Stimulated activated CD8-positive, alpha-beta memory T cell treated with anti-CD3 and anti-CD28 coated beads, Interleukin-7, amount 100 ng/mL, for 4 hours (primary cell): ENCODE measurements at places on chromosomes 1 and 21.

DNA sequence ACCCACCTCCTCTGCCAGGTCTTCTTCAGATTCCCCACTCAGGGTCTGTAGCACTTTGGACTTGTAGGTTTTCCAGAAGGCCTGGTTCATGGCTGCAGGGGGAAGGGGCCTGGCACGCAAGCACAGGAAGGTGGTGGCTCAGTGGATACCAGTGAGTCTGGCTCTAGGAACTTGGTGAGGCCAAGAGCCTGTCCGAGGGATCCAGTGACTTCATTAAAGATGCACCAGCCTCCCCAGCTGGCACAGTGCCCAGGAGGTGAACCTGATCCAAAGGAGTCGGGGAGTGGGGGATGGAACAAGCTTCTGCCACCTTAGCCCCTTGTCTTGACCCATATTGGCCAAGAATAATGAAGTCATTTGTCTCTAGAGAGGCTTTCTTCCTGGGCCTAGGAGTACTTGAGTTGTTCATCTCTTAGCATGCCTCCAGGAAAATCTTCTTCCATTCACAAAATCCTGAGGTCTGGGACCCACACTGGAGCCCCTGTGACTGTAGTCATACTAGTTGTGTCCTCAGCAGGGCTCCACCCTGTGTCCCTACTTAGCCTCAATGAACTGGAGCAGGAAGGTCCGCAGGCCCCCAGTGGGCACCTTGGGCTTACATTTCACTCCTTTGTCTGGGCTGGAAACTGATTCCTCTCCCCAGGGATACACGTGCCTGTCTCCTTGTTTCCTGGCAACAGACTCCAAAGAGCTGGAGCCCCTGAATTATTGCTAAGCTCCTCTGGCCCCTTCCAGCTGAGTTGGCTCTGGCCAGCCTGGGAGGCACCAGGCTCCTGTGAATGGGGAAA lies at the start of gene C1orf232:
Gene C1orf232 (minus strand): TSS at position 554 of the 788 bp plus-strand sequence. CDS start 464 bp downstream, at position 90.
- no peak for DNase-seq

DNA sequence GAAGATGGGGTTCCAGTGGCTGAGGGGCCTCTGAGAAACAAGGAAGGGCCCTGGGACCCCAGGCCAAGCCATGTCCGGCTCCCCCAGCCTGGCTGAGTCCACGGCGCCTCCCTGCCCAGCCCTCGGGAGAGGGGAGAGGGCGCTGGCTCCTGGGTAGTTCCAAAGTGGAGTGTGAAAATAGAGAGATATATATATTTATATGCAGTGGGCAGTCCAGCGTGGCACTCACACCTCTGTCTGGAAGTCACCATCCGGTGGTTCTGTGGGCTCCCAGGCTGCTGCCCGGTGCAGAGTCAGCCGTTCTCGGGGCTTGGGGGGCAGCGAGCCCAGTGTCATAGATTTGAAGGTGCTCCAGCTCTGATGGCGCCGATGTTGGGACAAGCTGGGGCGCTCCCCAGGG lies 23.4 kb upstream of the COL16A1 start:
- no peak for DNase-seq

GRCh38 chr1:87394982-87395381 lies 66.3 kb downstream of the LMO4 start:
- no peak for DNase-seq

DNA sequence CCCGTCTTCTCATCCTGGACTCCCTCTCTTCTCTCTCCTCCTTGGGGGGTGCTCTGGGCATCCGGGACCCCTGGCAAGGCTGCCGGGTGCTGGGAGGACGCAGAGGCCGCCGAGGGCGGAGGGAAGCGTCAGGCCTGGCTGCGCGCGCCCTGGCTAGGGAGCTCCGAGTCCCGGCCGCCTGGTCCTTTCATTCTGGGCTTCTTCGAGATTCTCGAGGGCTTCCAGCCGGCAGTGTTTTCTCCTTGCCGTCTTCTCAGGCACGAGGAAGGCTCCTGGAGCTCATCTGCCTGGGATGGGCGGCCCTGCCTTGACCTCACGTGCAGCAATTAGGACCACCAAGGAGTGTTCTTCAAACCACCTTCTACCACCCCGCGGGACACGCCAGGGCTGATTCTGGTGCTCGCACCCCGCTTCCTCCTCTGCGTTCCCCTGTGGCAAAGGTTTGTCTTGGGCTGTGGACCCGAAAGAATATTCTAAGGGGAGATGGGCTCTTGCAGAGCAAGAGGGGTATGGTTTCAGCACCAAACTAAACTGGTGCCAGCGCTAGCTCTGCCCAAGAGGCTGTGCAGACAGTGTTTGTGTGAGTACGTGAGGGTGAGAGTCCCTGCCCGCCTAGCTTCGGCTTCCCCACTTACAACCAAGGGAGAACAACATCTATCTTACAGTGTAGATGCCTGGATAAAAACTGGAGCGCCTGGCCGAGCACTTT lies 36.5 kb downstream of the PIK3CD start:
- no peak for DNase-seq

- DNase-seq = no peak
Measured at GRCh38 chr21:34844924-34845238, 176.1 kb downstream of the CLIC6 start.

- peak; percentile 43 for DNase-seq
Measured at GRCh38 chr1:221439008-221439746, 302.7 kb downstream of the DUSP10 start.

GRCh38 chr1:107152395-107152794 lies 11.6 kb downstream of the NTNG1 start:
- DNase-seq = no peak

DNA sequence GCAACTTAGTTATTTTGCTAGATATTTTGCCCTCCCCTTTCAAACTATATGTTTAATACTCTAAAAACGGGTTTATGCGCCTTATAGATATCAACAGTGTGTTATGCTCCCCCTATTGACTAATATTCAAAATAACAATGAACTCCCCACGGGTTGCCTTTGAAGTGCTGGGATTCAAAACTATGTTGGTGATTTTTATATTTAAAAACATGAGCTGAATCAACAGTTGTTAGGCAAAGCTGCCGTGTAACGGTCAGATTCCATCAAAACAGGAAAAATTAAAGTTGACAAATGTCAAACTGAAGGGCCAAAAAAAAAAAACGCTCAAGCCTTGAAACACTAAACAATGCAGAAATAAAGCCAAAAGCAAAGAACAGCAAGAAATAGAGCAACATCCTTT lies 2.5 kb downstream of the TGFBR3 start:
- no peak for DNase-seq

DNA sequence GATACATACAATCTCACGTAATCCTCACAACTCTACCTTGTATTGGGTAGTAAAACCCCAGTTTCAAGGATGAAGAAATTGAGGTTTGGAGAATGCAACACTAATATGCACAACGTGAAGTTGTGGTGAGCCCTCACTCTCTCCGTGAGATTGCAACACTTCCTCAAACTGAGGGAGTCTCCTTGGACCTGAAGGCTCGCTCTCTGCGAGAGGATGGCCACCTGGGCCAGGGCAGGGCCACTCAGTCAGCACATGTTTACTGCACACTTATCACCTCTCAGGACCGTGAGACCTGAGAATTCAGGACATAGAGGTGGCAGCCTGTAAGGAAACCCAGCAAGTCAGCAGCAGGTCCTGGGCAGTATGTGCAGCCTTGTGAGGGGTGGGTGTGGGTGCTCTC lies 8.7 kb downstream of the SH3BP5L start:
- no peak for DNase-seq

GRCh38 chr1:157773493-157774350 lies 3.2 kb downstream of the FCRL2 start:
- DNase-seq = no peak

GRCh38 chr1:220032911-220033310 lies 13.4 kb downstream of the EPRS1 start:
- DNase-seq = no peak

DNA sequence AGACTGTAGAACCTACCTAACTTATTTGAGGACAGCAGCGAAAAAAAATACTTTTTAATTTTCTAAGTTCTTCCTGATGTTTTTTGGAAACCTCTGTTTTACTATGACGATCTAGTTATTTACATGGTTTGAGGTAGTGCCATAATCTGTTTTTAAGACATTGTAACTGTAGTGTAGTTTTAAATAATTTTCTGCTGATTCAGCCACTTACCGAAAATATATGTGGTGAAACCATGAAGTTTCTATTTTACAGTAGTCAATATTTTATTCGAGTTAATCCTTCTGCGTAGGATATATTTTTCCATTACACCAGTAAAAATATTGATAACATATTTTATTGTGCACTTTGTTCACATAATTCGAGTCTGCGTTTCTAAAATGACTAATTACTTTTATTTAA lies 121.7 kb upstream of the RRP15 start:
- no peak for DNase-seq

DNA sequence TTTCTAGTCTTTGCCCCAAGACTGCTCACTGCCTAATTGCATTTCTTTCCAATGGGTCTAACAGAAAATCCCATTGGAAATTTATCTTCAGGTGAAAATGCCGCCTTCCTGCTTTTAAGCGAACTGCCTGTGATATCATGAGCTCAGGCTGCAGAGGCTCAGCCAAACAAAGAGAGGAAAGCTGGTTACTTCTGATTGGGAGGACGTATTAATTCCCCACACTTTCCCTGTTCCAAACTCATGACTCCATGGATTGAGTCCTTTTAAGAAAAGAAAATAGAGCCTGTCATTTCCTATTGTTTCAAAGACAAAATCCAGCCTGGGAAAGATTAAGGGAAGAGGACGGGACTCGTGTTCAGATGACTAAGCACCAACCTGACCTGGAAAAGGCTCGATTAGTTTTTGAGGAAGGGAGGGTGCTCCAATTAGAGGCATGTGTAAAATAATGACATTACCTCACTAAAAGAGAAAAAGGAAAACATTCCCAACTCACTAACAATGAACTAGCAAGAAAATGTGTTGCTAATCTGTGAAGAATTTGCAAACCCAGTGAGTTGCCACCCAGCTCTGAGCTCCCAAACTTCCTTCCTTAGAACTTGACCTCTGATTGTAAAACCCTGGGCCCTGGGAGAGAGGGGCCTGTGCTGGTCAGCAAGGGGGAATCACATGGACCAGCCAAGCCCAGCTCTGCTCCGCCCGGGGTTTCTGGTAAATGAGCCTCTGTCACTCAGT lies 61.2 kb downstream of the TCP10L start:
- no peak for DNase-seq

GRCh38 chr1:22889213-22889827 lies 83.3 kb downstream of the LACTBL1 start:
- DNase-seq = no peak

GRCh38 chr1:51236531-51237350 lies 668 bp downstream of the RNF11 start:
- DNase-seq = peak; percentile 27

DNA sequence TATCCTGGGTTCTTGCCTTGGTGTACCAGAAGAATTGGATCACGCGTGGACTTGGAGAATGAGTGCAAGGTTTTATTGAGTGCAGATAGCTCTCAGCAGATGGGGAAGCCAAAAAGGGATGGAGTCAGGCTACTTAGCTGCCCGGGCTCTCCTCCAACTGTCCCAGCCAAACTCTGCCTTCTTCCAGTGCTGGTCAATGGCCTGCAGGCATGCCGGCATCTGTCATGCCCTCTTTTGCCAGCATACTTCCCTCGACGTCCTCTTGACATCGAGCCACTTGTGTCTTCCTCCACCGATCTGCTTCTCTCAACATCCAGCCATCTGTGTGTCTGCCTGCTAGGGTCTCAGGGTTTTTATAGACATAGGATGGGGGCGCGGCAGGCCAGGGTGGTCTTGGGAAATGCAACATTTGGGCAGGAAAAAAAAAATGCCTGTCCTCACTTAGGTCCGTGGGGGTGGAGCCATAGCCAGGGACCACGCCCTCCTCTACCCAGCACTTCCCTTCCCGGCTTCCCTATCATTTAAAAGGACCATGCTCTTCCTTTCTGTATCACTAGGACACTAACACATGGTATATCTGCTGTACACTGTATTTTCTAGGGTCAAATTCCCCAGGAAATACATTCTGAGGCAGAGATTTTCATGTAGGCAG lies 47.0 kb upstream of the BCAR3 start:
- no peak for DNase-seq

DNA sequence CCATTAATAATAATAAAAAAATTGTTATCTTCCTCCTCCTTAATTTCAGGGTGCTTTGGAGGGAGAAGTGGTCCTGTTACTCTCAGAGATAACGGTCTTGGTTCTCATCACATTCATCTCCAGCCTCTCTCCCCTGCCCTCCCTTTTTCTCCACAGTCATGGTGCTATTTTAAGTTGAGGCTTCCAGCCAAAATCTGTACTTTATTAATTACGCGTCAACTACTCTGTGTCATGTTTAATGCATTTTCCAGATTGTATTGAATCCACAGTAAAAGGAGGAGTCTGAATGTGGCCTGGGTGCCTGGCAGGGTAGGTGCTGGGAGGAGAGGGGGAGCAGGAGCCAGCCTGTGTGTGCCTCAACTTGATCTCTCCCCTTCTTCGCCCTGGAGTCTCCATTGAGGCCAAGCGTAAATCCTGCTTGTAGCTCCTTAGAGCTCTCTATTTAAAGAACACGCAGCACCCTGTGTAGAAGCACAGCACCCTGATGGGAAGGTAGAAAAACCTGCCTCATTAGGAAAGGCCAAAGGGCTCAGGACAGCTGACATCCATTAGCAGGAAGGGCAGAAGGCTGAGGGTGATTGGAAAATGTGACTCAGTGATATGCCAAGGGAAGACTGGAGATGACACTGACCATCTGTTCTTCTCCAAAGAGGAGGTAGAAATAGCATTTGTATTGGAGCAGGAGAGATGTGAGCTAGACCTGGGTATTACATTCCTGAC lies 82.4 kb downstream of the PLXNA2 start:
- no peak for DNase-seq

DNA sequence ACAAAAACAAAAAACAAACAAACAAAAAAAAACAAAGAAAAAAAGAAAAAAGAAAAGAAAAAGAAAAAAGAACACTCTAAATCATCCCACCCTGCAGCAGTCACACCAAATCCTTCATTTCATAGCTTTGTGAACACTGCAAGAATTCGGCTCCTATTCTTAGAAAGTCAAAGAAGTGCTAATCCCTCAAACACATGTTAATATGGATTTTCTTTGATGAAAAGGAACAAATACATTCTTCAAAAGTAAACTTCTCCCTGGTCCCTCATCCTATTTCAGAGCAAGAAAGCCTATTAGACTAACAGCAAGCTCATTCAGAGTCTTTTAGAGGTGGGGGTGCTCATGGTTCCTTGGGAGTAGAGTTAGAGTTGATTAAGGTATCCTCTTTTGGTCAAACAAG lies 7.2 kb upstream of the MRPL39 start:
- no peak for DNase-seq

GRCh38 chr1:39105061-39105840 lies 79.1 kb downstream of the NDUFS5 start:
- DNase-seq = peak; percentile 58

DNA sequence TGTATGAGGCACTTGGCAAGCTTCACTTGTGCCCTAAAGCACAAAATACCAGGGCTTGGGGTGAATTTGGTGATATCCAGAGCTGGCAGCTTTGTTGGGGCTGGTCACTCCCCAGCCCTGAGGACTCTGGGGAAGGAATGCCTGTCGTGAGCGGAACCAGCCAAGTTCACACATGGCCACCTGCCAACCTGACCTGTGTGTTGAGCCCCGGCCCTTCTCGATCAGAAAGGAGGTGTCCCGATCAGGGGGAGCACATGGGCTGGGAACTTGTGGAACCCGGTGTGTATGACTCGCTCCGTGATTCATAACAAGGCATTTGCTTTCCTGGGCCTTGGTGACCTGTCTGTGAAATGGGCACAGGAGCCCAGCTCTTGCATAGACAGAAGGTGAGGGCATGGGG lies 43.1 kb downstream of the AGPAT3 start:
- DNase-seq = no peak
